ENCODE measurements at places on chromosomes 1 and 21. TPM values are rescaled to one million over a fixed set of nuclear protein-coding genes. Genes with fewer than 3 reads are reported as not detected.

DNA sequence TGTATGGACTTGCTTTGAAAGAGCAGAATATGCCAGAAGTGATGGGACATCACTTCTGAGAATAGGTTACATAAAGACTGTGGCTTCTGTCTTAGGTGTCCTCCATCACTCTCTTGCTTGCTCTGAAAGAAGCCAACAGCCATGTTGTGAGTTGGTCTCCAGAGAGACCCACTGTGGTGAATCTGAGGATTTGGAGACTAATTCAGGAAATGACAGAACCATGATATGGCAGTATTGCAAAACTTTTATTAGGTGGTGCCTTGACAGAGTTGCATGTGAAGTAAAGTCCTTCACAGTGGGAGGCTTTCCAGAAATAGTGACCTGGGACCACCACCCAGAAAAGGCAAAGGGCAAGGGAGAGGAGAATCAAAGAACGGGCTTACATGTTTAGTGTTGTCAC lies 628.6 kb downstream of the KCNT2 start:
- peaks cover 28% of the 10 kb centered on the region for H3K4me1 ChIP-seq
- H3K27me3 ChIP-seq: no peaks in the 10 kb centered on the region
- H3K27ac ChIP-seq: no peak overlapping the region
- no peak for DNase-seq

CD1D gene
- total RNA-seq: 1.9 TPM

DNA sequence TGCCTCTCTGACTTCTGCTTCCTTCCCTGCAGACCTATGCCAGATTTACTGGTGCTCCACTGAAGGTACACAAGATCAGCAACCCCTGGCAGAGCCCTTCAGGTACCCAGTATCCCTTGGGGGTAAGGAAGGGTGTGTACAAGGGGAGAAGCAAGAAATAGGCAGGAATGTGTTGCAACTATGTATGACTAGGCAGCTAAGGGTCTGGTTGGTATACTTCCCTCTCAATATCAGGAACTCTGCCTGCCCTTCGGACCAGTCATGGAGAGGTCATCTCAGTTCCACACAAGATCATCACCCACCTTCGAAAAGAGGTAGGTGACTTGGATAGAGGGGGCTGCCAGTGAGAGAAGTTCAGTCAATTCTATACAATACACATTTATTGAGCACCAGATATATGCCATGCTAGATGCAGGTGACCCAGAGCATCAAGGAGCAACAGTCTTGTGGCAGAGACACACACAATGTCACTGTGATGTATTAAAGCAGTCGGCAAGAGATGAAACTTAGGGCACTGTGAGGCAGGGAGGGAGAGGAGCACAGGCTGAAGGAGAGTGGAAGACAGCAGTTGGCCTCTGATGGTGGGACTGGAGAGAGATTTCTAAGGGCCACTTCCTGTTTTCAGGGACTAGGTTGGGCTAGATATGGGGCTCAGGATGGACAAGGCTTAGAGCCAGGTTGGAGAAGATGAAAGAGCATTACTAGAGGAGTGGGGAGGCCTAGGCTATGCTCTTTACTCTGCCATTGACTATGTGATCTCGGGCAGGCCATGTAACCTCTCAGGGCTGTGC lies 2.0 kb downstream of the MTX1 start:
- H3K27ac ChIP-seq: peak overlapping the region; percentile 99
- H3K36me3 ChIP-seq: no peaks in the 10 kb centered on the region
- peaks cover 26% of the 10 kb centered on the region for H3K4me1 ChIP-seq
- no peak overlapping the region for H3K4me3 ChIP-seq
- no peak for DNase-seq

FCRL2 gene
- not detected for total RNA-seq

DNA sequence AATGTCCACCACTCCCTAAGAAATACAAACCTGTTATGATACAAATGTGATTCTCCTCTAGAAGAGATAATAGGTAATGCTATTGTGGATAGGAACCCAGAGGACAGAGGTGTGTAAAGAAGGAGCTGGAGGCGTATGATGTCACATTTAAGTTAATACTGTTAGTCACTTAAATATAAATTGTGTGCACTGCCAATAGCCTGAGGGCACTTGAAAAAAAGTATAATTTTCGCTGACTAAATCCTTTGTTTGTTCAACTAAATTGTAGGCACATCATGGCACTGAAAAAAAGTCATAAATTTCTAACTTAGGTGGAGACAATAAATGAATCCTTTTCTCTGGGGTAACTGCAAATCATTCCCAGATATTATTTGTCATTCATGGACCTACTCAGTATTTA lies 4.4 kb downstream of the RCSD1 start:
- H3K4me3 ChIP-seq: no peak overlapping the region
- peak overlapping the region; percentile 25 for H3K27ac ChIP-seq
- H3K27me3 ChIP-seq: peaks cover 36% of the 10 kb centered on the region
- no peaks in the 10 kb centered on the region for H3K36me3 ChIP-seq
- H3K4me1 ChIP-seq: peaks cover 10% of the 10 kb centered on the region
- DNase-seq: no peak

DNA sequence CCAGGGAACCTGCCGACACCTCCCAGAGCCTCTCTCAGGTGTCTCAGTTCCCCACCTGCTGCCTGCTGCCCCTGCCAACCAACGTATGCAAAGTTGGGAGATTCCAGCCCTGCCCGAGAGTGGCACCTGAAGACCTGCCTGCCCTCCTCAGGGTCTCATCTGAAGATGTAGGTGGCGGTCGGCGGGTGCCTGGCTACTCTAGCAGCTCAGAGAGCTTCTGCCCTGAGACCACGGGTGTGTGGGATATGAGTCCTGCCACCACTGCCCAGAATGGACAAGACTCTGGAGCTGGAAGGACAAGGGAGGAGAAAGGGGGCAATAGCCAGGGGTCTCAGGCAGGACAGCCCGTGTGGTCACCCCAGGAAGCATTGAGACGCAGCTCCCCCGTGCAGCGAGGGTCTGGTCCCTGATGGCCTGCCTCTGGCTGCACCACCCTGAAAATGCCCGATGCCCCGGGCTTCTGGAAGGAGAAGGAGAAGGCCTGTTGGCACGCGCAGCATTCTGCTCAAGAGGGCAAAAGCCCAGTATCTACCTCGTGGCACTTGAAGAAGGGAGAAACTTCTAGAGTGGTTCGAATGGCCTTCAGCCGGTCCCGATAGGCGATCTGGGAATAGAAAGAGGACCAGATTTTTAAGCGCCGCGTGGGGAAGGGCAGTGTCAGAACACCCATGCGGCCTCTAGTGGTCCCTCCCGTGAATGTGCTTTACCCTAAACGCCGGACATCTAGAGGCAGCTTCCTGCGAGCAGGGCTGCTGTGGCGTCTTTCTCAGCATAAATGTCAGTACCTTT lies 88.8 kb downstream of the STUM start:
- H3K4me1 ChIP-seq: peaks cover 30% of the 10 kb centered on the region
- no peaks in the 10 kb centered on the region for H3K27me3 ChIP-seq
- peaks cover 3% of the 10 kb centered on the region for H3K36me3 ChIP-seq
- H3K27ac ChIP-seq: peak overlapping the region; percentile 58

GRCh38 chr1:5286244-5286643 lies 631.8 kb downstream of the AJAP1 start:
- H3K27ac ChIP-seq: no peak overlapping the region
- H3K4me1 ChIP-seq: no peaks in the 10 kb centered on the region
- no peaks in the 10 kb centered on the region for H3K36me3 ChIP-seq
- DNase-seq: no peak

DNA sequence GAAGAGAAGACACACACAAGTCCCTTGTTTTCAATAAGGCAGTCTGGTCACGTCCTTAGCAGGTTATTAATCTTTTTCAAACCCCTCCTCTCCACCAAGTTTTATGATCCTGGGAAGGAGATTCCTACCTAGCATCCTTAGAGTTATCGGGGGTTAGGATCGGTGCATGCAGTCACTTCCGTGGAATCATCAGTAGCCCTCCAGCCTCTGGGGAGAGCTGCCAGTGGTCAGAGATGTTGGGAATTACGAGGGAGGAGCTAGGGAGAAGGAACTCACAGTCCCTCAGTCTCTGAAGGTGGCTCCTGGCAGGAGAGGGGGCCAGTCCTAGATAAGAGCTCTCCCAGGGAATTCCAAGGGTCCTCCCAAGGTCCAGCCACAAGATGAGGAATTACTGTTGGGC lies 57.7 kb upstream of the ATP5PO start:
- no peaks in the 10 kb centered on the region for H3K36me3 ChIP-seq
- H3K27ac ChIP-seq: no peak overlapping the region
- no peak for DNase-seq

DNA sequence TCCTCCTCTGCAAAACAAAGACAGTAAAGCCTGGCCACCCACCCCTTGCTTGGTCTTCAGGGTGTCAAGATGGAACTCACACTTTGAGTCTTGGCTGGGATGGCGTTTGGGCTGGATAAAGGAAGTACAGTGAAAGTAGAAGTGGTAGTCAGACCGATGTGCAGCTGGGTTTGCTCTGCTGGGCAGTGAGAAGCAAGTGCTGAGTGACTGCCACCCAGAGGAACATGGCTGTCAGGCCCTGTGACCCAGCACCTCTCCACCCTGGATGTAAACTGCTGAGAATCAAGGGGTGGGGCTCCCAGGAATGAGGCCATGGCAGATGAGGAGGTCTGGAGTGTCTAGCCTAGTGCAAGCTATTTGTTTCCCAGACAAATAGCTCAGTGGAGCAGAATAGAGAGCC lies 51.2 kb downstream of the POFUT2 start:
- H3K27me3 ChIP-seq: no peaks in the 10 kb centered on the region
- H3K4me3 ChIP-seq: no peak overlapping the region
- H3K36me3 ChIP-seq: no peaks in the 10 kb centered on the region
- no peak overlapping the region for H3K27ac ChIP-seq
- H3K4me1 ChIP-seq: no peaks in the 10 kb centered on the region
- DNase-seq: no peak

- H3K27ac ChIP-seq: no peak overlapping the region
- no peak for DNase-seq
- no peak overlapping the region for H3K4me3 ChIP-seq
- peaks cover 3% of the 10 kb centered on the region for H3K36me3 ChIP-seq
- no peaks in the 10 kb centered on the region for H3K27me3 ChIP-seq
Measured at GRCh38 chr1:243841507-243841906, 8.5 kb downstream of the AKT3 start.

DNA sequence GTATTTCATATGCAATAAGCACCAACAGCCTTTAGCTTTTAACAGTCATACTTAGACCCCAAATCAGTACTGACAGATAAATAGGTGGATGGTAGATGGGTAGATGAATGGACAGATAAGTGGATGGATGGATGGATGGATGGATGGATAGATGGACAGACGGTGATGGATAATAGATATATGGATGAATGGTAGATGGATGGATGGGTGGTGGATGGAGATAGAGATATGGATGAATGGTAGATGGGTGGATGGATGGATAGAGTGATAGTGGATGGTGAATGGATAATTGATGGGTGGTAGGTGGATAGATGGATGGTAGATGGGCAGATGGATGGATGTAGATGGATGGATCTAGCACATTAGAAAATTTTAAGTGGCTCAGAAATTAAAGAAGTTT lies 62.5 kb downstream of the TIAM1 start:
- no peaks in the 10 kb centered on the region for H3K36me3 ChIP-seq
- no peak overlapping the region for H3K4me3 ChIP-seq
- no peak overlapping the region for H3K27ac ChIP-seq
- no peak for DNase-seq
- peaks cover 3% of the 10 kb centered on the region for H3K4me1 ChIP-seq
- no peaks in the 10 kb centered on the region for H3K27me3 ChIP-seq

RIMS3 gene
- total RNA-seq: 1.0 TPM

DNA sequence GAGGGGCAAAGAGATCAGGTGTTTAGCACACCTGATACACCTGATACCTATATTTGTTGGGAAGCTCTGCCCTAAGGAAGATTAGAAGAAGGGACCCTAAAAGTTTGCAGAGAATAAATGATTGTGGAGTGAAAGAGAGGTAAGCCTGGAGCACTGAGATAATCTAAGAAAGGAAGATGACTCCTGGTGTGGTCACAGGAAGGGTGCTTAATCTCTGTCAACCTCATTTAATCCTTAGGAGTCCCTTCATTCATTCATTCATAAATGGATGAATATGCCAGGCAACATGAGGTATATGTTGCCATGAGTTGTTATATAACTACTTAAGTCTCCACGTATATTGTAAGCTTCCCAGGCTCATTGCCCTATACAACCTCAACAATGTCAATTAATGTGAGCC lies 16.2 kb upstream of the MNDA start:
- no peak overlapping the region for H3K4me3 ChIP-seq
- H3K36me3 ChIP-seq: no peaks in the 10 kb centered on the region
- H3K27me3 ChIP-seq: no peaks in the 10 kb centered on the region
- H3K4me1 ChIP-seq: no peaks in the 10 kb centered on the region
- H3K27ac ChIP-seq: no peak overlapping the region
- DNase-seq: no peak

DNA sequence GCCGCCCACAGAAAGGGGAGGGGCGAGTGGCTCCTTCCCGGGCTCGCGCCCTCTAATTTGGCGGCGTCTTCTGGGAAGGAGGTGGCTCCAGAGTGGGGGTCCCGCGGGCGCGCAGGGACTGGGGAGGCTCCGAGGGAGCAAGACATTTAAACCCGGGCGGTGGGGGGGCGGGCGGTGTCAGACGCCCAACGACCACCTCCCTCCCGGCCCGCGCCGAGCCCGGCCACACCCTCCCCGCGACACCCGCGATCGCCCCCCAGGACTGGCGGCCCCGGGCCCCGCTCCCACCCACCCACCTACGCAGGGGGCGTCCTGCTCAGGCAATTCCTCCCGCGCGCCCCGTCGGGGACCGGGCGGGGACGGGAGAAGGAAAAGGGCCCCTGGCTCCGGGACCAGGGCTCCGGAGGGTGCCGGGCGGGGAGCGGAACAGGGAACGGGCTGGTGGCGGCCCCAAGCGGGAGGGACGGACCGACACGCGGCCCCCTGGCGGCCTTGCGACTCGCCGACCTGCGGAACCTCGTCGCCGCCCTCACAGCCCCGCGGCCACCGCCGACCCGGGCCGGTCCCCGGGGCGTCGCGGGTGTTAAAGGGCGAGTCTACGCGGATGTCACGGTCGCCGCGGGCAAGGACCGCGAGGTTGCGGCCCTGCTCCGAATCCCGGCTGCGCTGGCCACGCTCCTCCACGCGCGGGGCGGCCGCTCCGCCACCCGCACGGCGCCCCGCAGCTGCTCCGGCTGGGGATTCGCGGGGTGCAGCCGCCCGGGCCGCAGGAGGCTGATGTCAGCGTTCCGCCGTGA lies 94.0 kb upstream of the FMN2 start:
- no peaks in the 10 kb centered on the region for H3K36me3 ChIP-seq
- H3K4me3 ChIP-seq: peak overlapping the region; percentile 32
- peaks cover 3% of the 10 kb centered on the region for H3K4me1 ChIP-seq
- DNase-seq: no peak
- no peak overlapping the region for H3K27ac ChIP-seq
- peaks cover 12% of the 10 kb centered on the region for H3K27me3 ChIP-seq

DNA sequence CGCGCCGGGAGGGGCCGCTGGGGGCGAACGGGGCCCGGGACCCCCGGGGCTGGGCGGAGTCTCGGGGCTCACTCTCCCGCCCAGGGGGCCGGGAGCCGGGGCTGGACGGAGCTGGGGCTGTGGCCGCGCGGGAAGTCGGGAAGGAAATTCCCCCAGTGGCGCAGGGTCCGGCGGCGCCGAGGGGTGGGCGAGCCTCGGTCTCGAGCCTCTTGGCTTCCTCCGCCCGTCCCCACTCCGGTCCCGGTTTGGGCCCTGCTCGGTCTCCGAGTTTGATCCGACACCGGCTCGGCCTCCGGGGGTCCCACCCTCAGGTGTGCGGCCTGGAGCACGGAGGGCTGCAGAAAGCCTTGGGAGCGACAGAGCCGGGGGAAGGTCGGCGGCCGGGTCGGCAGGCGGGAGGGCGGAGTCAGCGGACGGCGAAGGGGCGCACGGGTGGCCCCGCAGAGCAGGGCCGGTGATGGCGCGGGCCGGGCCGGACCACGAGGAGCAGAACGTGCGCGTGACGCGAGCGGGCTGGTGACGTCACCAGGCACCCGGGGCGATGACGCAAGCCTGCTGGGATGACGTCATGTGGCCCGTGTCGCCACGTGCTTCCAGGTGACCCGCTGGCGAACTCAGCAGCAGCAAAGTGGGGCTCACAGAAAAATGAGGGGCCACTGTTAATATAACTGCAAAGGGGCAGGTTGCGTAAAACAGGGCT lies 610 bp upstream of the HES4 start:
- no peaks in the 10 kb centered on the region for H3K27me3 ChIP-seq
- DNase-seq: no peak
- peaks cover 38% of the 10 kb centered on the region for H3K4me1 ChIP-seq

MRPL20 gene
- total RNA-seq: 112 TPM

Data from esophagus squamous epithelium (tissue), 5 donors.